ENCODE measurements at places on chromosomes 6 and 20.

- no peak for DNase-seq
Observed at GRCh38 chr6:33410711-33411631, at the start of gene PHF1. PHF1 (plus strand) TSS chr6:33411014; CDS start chr6:33412264, 1,250 bp downstream.

GRCh38 chr20:61513124-61514017, 261.3 kb downstream of the CDH4 start:
- no peak for DNase-seq

GRCh38 chr6:131208787-131209186, 73.5 kb downstream of the AKAP7 start:
- DNase-seq: no peak

- no peak for DNase-seq
Observed at GRCh38 chr20:32670773-32671455, 2.8 kb downstream of the C20orf203 start.

- no peak for DNase-seq
Observed at GRCh38 chr6:55668591-55668990, 89.6 kb upstream of the HMGCLL1 start.

GRCh38 chr6:35055891-35056290, 85.2 kb downstream of the TCP11 start:
- DNase-seq: no peak

GRCh38 chr6:92364948-92365541, 1054.3 kb downstream of the EPHA7 start:
- DNase-seq: peak; percentile 42

DNA sequence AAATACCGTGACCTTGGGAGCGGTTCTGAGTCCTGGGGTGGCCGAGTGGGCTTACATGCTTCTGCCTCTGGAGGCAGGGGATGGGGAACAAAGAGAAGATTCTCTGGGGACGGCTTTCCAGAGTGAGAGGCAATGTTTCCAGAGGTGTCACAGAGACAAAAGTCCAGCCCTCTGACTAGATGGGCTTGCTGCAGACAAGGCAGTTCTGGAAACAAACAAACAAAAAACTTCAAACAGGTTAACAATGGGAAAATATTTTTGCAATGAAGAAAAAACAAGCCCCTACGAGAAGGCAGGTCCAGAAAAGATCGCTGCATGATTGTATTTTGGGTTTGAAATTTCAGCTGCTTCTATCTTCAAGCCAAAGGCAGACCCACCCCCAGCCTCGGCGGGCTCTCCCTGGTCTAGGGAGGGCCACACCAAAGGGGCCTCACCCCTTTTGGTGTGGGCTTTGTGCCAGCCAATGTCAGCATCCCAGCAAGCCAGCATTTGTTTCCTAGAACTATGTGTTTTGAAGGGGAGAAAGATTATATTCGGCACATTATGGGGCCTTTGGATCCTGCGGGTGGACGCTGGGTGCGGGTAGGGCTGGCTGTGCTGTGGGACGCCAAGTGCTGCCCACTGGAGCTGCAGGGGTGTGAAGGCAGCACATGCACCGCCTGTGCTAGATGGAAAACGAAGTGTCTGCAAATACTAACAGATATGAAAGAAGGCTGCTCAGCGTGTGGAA, 42.9 kb downstream of the RIOK1 start:
- DNase-seq: no peak

GRCh38 chr6:1313384-1313766, 1.5 kb downstream of the FOXQ1 start:
- DNase-seq: no peak

DNA sequence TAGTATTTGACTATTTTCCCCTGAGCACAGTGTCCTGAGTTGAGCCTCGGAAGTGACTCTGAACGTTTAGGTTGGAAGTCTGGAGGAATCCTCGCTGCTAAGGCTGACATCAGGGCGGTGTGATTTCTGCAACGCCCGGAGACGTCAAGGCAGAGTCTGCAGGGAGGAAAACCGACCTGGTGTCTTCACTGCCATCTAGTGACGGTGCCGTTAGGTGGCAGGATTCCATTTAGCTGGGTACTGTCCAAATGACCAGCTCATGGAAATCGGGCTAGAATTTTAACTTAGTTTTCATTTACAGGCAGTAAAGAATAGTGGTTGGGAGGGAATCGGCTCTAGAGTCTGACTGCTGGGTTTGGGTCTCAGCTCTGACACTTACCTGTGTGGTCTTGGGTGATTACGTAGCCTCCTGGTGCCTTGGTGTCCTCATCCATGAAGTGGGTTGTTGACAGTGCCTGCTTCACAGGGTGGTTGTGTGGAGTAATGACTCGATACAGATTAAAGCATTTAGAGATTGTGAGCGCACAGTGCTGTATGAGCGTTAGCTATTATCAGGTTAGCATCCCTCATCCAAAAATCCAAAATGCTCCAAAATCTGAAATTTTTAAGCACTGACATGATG, 35.0 kb downstream of the FOXF2 start:
- DNase-seq: peak; percentile 6

- no peak for DNase-seq
Observed at GRCh38 chr6:119255492-119255891, 94.1 kb downstream of the MAN1A1 start.

GRCh38 chr6:110017306-110017705, 39.2 kb downstream of the GPR6 start:
- no peak for DNase-seq

GRCh38 chr20:51091406-51092195, 68.7 kb upstream of the KCNG1 start:
- no peak for DNase-seq

GRCh38 chr20:59483481-59483880, 120.9 kb upstream of the PHACTR3 start:
- DNase-seq: no peak

DNA sequence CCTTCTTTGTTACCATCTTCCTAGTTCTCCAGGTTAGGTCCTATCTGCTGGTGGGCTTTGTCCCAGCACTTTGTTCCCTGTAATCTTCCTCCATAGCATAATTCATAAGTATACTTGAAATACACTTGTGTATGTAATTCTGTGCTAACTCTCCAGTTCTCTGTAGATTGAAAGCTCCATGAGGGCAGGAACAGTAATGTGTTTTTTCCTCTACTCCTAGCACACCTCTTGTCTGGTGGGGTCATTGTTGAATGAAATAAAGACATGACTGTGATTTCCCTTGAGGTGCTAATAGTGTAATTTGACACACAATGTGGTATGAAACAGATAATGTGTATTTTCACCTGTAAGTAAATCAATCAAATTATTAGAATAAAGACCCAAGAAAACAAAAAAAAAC, 30.0 kb downstream of the MAP3K4 start:
- no peak for DNase-seq

GRCh38 chr6:130447374-130447773, 81.6 kb downstream of the TMEM200A start:
- no peak for DNase-seq

- peak; percentile 70 for DNase-seq
Observed at GRCh38 chr20:3686867-3687321, 5.1 kb upstream of the ADAM33 start.

GRCh38 chr6:4102687-4103244, 23.8 kb upstream of the FAM217A start:
- DNase-seq: no peak

- peak; percentile 55 for DNase-seq
Observed at GRCh38 chr6:150767571-150768018, 97.9 kb upstream of the MTHFD1L start.

GRCh38 chr20:35517125-35517524, 12.3 kb downstream of the C20orf173 start:
- no peak for DNase-seq

DNA sequence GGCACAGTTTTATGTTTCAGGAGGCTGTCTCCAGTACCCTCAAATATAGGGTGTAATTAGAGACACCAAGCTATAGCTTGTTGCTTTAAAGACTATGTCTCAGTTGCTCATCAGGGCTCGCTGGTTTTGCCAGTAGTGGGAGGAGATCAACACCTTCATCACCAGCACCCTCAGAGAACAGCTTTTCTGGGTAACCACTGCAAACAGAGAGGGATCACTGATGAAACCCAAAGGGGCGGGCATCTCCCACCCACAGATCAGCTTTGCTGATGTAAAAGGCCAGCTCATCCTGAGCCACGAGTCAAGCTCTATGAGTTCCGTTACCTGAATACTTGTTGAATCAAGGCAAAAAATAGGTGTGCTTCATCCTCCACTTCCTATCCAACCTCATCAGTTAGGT, 187.7 kb downstream of the AIG1 start:
- DNase-seq: no peak

DNA sequence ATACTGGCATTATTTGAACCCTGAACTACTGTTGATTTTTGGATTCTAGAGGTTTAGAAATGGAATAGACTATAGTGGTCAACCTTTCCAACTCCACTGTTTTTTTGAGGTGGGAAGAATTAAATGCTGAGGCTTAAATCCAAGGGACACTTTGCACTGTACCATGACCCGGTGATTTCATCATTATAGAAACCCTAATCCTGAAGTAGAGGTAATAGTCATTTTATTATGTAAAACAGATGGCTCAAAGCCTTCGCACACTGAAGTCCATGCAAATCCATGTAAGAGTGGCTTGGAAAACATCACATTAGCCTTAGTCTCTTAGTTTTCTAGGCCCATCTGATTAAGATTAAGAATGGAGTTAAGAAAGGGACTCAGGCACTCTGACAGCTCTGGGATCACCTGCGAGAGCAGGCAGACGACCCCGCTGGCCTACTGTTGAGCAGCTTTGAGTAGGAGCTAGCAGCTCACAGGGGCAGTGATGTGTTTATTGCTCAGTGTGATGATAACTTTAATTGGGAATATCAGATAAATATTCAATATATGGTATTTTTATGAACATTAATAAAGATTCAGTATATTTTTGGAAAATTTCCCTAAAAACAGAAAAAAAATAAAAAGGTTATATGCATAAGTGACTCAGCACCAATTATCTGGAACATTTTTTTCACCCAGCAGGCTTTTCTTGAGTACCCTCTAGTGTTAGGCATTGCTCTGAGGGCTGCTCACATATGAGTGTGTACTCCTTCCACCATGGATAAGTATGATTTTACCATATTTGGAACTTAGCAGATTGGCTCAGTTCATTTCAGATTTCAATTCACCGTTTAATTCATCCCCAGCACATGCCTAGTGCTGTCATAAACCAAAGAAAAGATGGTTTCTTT, 13.4 kb downstream of the SLX4IP start:
- no peak for DNase-seq

- DNase-seq: no peak
Observed at GRCh38 chr20:48313324-48313723, 514.5 kb downstream of the PREX1 start.

DNA sequence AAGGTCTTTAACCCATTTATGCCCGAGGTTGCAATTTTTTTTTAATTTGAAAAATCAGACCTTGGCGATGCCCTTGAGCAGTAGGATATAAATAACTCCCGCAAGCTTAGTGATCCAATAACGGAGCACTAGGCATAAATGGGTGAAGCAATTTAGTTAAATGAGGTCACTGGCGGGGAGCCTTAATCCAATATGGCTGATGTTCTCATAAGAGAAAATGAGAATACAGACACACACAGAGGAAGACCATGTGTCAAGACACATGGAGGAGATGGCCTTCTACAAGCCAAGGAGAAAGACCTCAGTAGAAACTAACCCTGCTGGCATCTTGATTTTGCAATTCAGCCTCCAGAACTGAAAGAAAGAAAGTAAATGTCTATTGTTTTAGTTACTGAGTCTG, 735 bp downstream of the SIRPG start:
- DNase-seq: no peak

DNA sequence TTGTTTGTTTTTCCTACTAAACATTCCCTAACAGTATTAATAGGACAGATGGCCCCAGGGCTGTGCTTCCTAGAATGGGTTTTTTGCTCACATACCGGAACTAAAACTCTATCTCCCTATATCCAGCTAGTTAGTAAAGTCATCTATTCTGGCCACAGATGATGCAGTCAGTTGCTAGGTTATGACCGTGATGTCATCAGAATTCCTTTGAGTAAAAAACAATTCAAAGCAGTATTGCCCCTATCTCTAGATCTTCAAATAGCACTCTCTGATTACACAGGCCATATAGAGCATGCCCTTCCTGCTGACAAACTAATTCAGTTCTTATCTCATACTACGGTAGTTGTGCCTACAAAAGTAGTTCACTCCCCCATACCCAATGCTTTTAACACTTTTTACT, 17.9 kb upstream of the ZNF451 start:
- no peak for DNase-seq

DNA sequence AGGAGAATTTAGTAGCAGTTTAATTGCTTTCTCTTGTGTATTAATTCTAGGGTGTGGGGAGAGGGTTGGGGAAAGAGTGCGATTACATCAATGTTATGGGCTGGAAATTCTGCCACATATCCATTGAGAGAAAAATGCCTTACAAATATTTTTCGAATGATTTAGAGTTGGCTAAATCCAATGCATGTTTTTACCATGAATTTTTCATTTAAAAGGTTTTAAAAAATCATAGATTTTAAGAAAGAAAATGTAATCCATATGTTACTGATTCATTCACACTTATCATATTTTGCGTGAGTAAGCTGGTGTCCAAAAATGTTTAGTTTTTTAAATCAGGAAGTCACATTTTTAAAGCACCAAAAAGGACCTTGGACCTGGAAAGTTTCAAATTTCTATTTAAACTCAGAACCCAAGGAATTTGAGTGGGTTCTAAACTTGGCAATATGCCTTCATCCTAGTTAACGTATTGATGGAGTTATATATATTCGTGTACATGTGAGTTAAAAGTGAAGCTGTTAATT, 627.4 kb upstream of the CITED2 start:
- DNase-seq: no peak

- DNase-seq: peak; percentile 74
Observed at GRCh38 chr6:133170602-133171001, 70.6 kb upstream of the EYA4 start.

- no peak for DNase-seq
Observed at GRCh38 chr6:129188795-129189194, 305.9 kb downstream of the LAMA2 start.

DNA sequence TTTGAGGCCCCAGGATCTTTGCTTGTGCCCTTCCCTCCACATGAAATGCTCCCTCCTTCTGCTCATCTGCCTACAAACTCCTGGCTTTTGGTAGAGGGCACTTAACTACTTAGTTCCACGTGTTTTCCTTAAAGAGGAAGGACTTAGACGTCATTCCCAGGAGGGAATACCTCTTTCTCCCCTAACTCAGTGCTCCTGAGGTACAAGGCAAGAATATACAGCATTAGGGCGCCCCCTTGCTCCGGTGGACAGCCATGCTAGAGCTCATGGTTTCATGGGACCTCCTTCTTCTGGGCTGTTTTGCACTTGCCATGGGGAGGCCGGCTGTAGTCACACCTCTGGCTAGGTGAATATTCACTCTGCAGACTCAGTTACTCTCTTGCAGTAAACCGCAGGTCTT, 93.8 kb upstream of the LY86 start:
- DNase-seq: no peak

- DNase-seq: no peak
Observed at GRCh38 chr6:129189266-129189665, 306.3 kb downstream of the LAMA2 start.

GRCh38 chr20:50151034-50151743, 2.3 kb downstream of the PEDS1 start:
- DNase-seq: no peak

DNA sequence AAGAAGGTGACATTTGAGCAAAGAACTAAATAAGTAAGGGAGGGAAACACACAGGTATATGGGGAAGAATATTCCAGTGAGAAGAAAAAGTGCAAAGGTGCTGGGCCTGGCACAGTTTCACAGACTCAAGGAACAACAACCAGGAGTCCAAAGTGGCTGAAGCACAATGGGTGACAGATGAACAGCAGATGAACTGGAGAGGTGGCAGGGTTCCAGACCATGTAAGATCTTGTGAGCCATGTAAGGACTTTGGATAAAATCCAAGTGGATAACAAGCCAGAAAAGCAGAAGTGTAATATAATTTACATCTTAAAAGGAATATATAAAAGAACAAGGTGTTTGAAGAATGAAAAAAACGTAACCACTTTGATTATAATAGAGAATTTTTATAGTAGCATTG, 87.9 kb downstream of the MMS22L start:
- no peak for DNase-seq

GRCh38 chr20:9555781-9556180, 41.4 kb downstream of the LAMP5 start:
- no peak for DNase-seq

Data from pons (tissue), 1 donor.